T-helper 17 cell (primary cell): ENCODE measurements at places on chromosomes 16 and 17.

DNA sequence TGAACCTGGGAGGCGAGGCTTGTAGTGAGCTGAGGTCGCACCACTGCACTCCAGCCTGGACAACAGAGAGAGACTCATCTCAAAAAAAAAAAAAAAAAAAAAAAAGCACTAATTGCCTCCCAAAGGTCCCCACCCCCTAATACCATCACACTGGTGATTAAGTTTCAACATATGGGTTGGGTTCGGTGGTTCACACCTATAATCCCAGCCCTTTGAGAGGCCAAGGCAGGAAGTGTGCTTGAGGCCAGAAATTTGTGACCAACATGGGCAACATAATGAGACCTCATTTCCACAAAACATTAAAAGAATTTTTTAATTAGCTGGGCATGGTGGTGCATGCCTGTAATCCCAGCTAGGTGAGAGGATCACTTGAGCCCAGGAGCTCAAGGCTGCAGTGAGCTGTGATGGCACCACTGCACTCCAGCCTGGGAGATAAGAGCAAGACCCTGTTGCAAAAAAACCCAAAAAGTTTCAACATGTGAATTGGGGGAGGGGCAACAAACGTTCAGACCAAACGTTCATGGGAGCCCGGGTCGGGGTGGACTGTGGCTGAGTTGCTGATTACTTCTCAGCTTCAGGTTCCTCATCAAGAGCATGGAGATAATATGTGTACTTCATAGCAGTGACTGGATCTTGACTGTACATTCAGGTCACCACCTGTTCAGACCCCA, 62.1 kb upstream of the NOL11 start:
- no peak for DNase-seq

- no peak for DNase-seq
Measured at GRCh38 chr16:56332464-56333079, 92.8 kb downstream of the AMFR start.

GRCh38 chr16:84847564-84848355, 28.0 kb downstream of the CRISPLD2 start:
- no peak for DNase-seq

DNA sequence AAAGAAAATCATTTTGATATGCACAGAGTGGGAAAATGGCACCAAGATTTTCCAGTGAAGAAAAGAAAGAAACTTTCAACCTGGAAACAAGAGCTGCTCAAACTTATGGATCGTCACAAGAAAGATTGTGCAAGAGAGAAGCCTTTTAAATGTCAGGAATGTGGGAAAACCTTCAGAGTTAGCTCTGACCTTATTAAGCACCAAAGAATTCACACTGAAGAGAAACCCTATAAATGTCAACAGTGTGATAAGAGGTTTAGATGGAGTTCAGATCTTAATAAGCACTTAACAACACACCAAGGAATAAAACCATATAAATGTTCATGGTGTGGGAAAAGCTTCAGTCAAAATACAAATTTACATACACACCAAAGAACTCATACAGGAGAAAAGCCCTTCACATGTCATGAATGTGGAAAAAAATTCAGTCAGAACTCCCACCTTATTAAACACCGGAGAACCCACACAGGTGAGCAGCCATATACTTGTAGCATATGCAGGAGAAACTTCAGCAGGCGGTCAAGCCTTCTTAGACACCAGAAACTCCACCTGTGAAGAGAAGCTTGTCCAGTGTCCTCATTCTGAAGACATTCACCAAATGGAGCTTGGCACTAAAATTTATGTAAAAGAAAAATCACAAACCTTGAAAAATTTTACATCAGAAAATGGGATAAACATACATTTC, 12.2 kb downstream of the ZNF75A start:
- no peak for DNase-seq

- DNase-seq, result no peak
Measured at GRCh38 chr17:73325527-73325842, 13.7 kb upstream of the CDC42EP4 start.

- DNase-seq, result no peak
Measured at GRCh38 chr16:7602291-7602950, 269.8 kb downstream of the RBFOX1 start.

DNA sequence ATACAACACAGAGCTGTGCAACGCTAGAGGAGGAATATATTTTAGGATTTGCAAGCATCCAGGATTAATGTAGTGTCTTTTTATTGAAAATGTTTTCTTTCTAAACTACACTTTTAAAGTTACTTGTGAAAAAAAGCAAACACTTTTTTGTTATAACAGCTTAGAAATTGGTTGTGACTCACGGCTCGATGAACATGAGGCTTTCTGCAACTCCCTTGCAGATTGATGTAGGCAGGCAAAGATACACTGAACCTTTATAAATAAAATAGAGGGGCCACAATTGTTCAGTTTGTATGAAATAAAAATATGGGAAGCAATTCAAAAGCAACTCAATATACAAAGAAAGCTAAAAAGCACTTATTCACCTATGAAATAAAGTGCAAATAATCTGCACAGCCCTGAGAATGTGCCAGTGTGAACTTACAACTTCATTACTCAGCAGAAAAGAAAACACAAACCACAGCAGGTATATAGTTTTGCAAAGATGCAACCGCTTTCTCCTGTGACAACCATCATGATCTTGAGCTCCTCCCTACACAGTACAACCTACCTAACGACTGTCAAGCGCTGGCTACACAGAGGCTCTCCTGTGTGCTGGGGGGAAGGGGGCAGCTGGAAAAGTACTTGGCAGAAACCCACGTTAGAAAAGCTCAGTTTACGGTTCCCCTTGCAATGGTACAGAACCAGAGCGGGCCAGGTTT, 948 bp downstream of the LUC7L start:
- no peak for DNase-seq

DNA sequence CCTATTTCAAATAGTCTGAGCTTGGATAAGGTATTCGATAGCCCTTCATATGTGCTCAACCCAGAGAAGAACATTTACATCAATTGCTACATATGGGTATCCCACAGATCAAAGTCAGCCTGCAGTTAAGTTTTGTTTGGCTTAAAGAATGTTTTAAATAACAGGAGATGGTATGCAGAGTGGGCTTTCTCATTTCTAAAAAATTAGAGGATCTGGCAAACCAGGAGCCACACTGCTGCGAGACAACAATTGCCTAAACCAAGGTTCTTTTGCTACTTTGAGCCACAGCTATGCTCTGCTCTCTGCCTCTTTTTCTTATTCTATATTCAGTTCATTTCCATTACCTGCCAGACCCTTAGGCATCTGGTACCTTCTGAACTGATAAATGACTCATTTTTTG, 30.2 kb upstream of the ARHGAP44 start:
- DNase-seq, result no peak

GRCh38 chr17:38724337-38724988, 5.7 kb upstream of the CISD3 start:
- no peak for DNase-seq

DNA sequence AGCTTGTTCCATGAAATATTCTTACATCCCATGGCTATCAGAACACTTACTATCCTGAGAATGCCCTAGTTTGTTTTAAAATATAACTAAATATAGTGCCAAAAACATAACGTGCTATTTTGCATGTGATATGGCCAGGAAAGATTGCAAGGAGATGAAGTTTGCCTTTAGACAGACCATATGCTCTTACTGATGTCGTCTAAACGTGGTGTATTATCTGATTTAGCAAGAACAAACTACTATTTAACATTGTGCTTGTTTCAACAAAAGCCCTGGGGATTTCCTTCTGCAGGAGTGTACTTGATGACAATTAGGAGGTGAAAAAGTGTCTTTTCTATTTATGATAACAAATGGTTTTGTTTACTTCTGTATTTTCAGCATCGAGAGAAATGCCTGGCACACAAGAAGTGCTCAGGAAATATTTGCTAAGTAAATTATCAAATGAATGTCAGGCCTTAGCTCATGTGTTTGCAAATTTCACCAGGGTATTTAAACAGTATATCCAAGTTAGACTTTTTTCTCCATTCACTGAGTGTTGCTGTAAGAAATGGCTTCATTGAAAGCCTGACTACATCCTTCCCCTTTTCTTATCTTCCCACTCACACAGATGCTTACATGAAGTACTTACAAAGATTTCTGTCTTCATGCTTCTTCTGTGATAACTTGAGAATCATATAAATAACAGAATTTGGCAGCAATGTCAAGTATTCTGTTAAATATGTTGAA, 1033.6 kb downstream of the CDH8 start:
- DNase-seq, result no peak

- no peak for DNase-seq
Measured at GRCh38 chr16:15611610-15612009, 31.3 kb downstream of the MARF1 start.

DNA sequence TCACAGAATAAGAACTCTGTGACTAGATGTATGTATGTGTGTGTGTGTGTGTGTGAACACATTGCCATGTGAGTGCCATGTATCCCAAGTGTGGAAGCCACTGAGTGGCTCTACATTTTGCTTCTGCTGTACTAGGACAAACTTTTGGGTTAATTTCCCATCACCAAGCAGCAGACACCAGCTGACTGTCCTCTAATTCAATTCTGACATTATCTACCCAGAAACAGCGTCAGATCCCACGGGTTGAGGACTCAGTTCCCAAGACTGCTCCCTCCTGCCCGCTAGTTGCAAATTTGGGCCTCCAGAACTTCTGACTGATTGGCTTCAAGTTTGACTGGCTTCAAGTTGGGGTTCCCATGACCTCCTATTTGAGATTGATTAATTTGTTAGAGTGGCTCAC, 29.2 kb downstream of the HS3ST2 start:
- DNase-seq, result no peak

- DNase-seq, result no peak
Measured at GRCh38 chr17:6075845-6076244, 5.7 kb downstream of the WSCD1 start.

- no peak for DNase-seq
Measured at GRCh38 chr16:86966777-86967176, 350.4 kb downstream of the C16orf95 start.

GRCh38 chr16:77931058-77931457, 91.3 kb upstream of the CLEC3A start:
- DNase-seq, result no peak

DNA sequence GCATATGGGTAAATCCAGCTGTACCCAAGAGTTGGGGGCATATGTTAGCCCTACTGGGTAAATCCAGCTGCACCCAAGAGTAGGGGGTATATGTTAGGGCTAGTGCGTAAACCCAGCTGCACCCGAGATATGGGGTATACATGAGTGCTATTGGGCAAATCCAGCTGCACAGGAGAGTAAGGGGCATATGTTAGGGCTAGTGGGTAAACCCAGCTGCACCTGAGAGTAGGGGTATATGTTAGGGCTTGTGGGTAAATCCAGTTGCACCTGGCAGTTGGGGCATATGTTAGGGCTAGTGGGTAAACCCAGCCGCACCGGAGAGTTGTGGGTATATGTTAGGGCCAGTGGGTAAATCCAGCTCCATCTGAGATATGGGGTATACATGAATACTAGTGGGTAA, 80.9 kb downstream of the WWOX start:
- no peak for DNase-seq

GRCh38 chr16:4623593-4623992, 1.0 kb upstream of the MGRN1 start:
- DNase-seq, result no peak

DNA sequence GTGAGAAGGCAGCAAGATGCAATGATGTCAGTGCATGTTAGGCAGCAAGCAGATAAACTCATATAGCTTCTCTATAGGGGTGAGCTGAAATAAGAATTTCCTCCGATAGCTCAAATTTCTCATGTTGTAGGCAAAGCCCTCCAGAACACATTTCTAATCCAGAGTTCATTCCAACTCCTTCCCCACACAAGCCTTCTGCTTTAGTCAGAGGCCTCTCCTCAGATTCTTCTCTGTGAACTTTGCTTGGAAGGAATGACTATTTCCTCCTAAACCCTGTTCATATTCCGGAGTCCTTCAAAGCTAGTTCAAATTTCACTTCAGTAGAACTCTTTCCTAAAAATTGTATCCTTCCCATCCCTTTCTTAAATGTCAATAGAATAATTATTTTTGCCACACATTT, 144.8 kb downstream of the KCNJ2 start:
- DNase-seq, result no peak

DNA sequence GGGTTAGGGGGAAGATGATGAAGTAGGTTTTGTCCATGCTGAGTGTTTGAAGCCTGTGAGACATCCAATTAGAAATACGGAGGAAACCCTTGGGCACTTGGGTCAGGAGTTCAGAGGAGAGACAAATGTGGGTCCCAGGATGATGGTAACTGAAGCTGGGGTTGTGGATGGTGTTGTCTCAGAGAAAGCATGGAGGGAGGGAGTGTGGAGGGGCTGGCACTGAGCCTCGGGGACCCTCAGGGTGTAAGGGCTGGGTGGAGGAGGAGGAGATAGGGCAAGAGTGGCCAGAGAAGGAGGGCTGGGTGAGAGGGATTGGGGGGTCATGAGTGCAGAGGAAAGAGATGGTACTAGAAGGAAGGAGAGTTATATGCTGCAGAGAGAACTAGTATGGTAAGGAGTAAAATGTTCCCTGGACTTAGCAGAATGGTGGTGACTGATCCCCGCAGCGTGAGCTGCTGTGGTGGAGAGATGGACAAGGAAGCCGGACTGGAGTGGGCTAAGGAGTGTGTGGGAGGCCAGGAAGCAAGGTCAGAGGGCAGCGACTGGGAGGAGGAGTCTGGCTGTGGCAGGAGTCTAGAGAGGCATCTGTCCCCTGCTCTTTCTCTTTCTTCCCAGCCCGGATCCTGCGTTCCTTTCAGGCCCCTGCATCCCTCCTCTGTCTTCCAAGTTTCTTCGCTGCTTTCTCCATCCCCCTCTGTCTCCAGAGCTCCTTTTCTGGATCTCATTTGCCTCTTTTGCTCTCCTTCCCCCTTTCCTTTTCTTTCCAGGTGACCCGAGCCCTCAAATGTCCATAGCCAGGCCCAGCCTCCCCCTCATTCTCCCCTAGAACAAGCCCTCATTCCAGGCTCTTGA, 3.9 kb upstream of the COL1A1 start:
- DNase-seq, result no peak

DNA sequence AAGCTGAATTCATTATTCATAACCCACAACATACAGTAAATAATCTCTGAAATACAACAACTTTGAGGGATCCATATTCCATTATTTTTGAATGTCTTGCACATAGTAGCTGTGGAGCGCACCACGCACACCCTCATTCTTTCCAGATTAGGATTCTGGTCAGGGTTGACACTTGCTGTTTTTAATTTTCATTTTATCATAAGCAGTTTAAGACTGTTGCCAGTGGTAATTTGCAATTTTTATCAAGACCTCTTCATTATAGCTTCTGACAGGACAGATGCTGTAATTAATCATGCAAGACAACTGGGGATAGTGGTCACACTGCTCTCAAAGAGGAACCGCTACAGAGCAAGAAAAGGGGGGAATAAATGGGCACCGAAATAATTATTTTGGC, 109.7 kb downstream of the TOX3 start:
- no peak for DNase-seq

DNA sequence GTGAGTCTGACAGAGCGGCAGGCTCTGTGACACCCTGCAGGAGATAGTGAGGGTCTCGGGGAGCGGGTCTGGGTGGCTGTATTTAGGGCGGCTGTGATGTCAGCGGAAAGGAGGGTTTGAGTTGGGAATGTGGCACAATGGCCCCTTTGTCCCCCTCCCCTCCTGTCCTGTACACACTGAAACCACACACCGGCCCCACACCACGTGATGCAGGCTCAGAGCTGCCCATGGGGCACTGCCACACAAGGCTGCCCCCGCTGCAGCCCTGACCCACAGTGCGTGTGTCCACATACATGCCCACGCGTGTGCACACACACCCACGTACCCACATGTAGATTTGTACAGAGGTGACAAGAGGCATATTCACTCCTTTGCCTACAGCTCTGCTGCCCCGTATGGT, 15.3 kb downstream of the SGCA start:
- DNase-seq, result no peak

- DNase-seq, result no peak
Measured at GRCh38 chr17:17180141-17180603, 26.0 kb downstream of the PLD6 start.

- DNase-seq, result no peak
Measured at GRCh38 chr17:57329380-57330214, 73.3 kb downstream of the MSI2 start.
